ENCODE measurements at places on chromosomes 2 and 18.

DNA sequence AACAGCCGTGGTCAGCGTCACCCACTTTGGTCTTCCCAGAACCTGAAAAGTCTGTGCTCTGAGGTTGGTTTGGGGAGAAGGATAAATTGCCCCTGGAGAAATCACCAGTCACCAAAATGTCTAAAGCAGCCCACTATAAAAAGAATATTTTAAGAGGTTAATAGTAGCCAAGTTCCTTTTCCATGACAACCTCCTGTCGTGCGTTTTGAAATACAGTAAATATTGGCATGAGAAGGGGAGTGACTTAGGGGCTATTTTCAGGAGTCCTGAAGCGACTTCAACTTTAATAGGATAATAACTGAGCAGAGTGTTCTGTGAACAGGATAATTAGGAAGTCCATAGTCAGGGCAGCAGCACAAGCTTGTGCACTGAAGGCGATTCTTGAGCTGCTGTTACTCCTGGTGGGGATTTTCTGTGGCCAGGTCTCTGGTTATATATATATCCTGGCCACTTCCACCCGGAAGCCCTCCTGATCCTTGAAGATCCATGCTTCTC lies 49.3 kb downstream of the RNF144A start:
- no peak for DNase-seq

- no peak for DNase-seq
These were observed 254.8 kb downstream of the TGIF1 start for GRCh38 chr18:3704556-3705344.

GRCh38 chr2:20076757-20077156 lies 25.3 kb upstream of the LAPTM4A start:
- DNase-seq: no peak

DNA sequence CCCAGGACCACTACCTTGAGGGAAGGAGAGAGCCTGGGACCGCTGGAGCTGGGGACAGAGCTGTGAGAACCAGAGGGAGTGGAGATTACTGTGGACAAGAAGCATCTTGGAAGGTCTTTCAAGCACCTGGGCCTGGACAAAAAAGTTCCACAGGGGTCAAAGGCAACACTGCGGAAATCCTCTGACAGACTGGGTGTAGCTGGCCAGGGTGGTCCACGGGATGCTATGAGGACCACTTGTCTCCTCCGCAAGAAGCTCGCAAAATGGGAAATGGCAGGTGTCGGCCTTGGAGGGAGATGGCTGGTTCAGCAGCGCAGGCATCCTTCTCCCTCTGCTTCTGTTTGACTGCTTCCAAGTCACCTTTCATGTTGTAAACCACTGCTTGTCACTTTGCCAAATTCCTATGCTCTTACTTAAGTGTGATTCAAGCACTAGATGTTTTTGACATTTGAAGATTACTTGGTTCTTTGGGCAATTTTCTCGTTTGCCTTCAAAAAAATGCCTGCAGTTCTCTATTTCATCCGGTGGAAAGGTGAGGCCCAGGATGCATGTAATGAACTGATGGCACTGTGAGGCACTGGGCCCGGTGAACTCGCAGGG lies 27.7 kb downstream of the KLHL29 start:
- no peak for DNase-seq

- no peak for DNase-seq
These were observed 69.6 kb downstream of the MAP4K4 start for GRCh38 chr2:101766871-101767739.

DNA sequence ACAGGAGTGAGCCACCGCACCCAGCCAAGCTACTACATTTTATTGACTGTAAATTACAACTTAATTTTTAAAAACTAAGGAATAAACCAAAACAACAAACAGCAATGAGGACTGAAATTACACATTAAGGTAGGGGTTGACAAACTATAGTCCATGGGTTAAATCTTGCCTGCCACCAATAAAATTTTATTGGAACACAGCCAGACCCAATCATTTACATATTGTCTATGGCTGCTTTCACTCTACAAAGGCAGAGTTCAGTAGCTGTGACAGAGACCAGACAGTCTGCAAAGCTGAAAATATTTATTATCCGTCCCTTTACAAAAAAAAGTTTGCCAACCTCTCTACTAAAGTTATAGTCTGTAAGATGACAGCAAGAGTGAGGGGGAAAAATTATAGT lies 24.3 kb upstream of the UGP2 start:
- DNase-seq: no peak

- DNase-seq: peak; percentile 83
These were observed 77.5 kb downstream of the OSBPL6 start for GRCh38 chr2:178271629-178272333.

DNA sequence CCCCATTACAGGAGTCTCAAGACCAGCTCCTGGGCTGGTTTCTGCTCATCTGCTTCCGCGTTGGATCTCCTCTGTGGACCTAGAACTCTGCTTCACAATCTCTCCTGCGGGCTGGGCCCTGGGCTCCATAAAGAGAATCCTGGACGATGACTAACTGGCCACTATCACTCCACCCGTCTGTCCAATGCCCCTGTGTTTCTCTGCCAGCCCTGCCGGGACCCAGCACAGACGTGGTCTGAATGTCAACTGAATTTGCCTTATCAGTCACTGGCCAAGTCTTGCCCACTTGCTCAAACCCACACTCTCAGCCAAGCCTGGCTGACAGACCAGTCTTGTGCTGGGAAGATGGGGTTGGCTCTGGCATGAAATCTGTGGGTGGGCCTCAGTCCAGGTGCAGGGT lies 17.4 kb downstream of the KIF3C start:
- DNase-seq: no peak

DNA sequence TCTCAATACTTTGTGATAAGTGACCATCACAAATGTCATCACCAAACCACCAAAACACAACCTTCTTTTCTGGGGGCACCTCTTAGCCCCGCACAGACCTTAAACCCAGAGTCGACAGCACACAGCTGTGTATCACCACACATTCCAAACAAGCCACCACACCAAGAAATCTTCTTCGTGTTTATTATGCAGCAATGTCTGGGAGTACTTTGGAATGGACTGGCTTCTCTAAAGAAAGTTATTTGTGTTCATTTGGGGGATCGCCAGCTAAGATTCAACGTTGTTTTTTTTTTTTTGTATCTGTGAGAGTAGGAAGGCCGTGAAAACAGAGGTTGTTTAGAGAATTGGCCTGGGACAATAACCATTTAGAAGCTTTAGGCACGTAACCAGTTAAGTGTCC lies 1.1 kb upstream of the MTA3 start:
- DNase-seq: no peak

DNA sequence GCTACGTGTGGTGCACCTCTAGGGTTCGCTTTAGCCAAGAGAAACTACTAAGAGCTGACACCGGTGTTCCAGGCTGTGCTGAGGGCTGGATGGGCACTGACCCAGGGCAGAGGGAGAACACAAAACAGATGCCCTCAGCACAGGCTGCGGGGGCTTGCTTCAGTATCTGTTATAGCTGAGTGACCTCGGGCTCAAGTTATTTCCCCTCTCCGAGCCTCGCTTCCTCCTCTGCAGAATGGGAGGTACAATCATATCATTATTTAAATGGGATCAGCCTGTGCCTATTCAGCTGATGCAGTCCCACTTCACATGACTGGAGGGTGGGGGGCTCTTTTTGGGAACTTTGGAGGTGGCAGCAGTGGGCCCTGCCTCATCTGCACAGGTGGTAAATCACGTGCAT lies 156.1 kb upstream of the APCDD1 start:
- no peak for DNase-seq

DNA sequence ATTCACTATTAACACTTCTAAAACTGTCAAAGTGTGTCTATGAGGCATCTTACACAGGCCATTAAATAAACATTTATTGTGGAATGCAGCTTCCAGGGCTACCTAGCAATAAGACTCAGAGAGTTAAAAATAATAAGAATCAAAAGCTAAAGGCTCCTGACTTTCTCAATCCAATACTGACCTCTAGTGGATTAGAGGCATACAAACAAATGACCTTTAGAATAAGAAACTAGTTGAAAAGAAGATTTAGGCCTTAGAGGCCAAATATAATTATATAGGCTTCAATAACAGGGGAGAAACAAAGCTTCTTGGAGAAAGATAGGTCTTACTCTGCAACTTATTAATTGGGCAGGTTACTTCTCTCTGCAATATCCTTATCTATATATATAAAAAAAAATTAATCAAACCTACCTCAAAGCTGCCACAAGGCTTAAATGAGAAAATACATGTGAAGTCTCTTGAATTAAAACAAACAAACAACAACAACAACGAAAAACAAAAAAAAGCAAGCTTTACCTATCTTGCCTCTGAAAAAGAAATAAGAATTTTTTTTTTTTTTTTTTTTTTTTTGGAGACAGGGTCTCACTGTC lies 246.1 kb downstream of the EXOC6B start:
- DNase-seq: no peak

DNA sequence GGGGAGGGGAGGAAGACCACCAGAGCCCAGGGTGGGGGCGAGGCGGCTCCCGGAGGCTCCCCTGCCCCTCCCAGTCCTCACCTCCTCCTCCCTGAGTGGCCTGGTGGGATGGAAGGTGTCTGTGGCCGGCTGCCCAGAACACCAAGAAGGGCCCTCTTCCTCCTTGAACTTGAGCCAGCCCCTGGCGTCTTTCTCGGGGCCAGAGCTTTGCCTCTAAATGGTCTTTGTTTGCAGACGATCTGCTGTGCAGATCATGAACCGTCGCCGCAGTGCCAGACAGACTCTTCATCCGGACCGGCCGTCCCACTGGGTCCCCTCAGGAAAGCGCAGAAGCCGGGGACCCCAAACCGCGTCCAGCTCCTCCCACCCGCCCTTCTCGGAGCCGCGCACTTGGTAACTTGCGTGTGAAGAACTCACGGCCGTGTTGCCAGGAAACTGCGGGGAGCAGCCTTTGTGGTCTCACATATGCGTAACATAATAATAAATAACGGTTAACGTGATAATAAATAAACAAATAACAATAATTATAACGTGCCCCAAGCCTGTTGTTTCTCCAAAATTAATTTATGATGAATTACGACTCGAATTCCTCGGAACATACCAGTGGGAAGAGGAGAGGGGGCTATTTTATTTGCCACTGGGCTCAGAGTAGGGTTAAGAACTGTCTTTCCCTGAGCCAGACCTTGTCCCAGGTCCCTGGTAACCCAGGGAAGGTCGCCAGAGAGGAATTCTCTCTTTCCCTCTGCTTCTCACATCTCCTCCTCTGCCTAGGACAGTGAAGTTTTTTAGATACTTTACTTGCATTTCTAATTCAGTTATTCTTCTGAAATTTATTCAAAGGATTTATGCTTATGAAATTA lies 41.0 kb downstream of the PTGR3 start:
- DNase-seq: no peak

GRCh38 chr2:27956888-27957287 lies 66.4 kb downstream of the BABAM2 start:
- no peak for DNase-seq

DNA sequence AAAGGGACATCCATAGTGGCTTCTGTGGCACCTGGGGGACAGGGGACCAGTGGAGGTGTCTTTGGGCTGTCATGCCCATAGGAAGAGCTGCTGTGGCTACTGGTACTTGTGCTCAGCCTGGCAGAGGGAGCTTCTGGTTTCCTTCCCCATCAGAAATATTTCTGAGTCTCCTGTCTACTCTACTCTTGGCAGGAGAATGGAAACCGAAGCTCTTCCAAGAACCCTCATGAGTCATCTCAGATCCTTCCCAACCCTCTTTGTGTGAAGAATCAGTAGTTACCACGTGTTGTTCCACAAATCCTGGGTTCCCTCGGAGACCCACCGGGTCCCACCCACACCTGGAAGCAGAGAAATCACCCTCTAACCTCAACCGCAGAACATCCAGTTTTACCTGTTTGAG lies 234.9 kb downstream of the FHOD3 start:
- DNase-seq: peak; percentile 60

DNA sequence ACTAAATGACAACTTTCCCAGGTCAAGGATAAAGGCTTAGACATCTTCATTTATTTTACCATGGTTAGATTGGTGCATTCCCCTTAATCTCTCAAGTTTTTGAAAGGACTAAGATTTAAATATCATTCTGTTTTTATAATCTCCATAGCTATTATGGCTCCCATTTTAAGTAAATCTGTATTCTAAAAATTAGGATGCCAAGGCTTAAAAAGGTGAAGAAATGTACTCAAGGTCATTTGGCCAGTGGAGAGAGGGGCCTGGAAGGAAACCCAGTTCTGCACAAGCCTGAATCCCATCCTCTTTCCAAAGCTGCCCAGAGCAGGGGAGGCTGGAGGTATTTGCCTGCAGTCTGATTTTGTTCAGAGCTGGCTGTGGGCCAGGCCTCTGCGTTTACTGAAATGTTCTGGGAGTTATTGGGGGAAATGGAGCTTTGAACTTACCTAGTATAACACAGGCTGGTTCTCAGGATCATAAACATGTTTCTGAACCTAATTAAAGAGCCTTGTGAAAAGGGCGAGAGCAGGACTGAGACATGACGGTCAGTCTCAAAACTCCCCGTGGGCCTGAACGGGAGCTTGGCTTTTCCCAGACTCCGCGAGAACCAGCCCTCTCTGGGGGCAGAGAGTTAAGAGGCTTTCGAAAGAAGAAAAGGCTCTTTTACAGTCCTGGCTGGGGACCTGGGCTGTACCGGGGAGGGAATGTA lies 85.6 kb downstream of the DDX1 start:
- DNase-seq: no peak

DNA sequence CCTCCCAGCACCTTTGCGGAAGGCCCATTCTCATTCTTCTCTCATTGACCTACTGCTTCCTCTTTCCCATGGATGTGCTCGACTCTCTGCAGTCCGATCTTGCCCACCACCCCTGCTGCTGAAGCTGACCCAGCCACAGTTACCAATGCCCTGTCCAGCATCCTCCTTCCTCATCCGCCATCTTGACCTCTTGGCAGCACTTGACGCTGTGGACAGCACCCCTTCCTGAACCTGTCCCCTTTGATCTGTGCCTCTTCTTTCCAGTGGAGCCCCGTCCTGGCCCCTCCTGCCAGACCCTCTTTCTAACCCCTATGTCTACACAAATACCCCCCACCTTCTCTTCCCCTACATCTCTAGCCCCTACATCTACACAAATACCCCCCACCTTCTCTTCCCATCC lies 209.1 kb downstream of the SEPTIN10 start:
- no peak for DNase-seq

DNA sequence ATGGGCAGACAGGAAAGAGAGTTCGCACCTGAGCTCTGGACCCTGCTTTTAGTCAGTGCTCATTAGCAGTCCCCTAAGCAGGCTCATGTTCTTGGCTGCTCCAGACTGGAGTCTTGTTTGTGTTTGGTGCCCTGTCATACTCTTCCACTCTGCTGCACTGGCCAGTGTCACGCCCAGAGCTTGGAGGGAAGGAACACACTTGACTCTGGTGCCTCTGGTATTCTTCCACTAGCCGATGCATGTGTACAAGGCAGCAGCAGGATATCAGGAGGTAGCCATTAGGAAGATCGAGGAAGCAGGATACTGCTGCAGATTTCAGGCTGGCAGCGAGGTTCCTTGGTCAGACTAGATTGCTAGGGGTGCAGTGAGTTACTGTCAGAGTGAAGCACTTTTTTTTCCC lies 81.4 kb upstream of the B3GNT2 start:
- no peak for DNase-seq

- DNase-seq: no peak
These were observed 188.1 kb downstream of the ARL4C start for GRCh38 chr2:234308813-234309195.

- no peak for DNase-seq
These were observed 208.9 kb upstream of the CNTNAP5 start for GRCh38 chr2:123816203-123816602.

GRCh38 chr2:24083567-24084385 lies 858 bp downstream of the TP53I3 start:
- no peak for DNase-seq

Data from breast epithelium (tissue), 4 donors.